AML-193 (cell line): ENCODE measurements at places on chromosomes 7 and 10.
A peak's percentile ranks its signal among the peaks of the same experiment; 100 is the strongest.

DNA sequence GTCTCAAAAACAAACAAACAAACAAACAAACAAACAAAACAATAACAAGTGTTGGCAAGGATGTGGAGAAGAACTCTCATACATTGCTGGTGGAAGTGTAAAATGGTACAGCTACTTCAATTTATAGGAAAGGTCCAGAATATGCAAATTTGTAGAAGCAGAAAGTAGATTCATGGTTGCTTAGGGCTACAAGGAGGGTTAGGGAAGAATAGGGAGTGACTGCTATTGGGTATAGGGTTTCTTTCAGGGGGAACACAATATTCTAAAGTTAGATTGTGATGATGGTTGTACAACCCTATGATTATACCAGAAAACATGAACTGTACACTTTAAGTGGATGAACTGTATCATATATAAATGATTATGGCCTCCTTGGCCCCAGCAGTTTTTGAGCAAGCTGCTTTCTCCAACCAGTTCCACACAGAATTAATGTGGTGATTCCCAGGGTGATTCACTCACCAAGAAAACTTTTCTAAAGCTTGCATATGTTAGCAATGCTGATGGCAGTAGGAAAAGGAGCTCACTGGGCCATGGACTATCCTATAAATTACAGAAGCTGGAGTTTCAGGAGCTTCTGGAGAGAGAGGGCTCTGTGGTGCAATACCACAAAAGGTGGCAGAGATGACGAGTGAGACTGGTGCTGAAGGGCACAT, 52.8 kb upstream of the KCNIP2 start:
- DNase-seq = no peak

- no peak for DNase-seq
Observed at GRCh38 chr7:129515381-129515780, 13.1 kb downstream of the SMKR1 start.

GRCh38 chr7:132575982-132576720, at the start of gene PLXNA4:
Gene PLXNA4, minus strand, starts transcription at chr7:132576470. Its CDS starts 67,777 bp downstream, at chr7:132508693.
- DNase-seq = no peak

DNA sequence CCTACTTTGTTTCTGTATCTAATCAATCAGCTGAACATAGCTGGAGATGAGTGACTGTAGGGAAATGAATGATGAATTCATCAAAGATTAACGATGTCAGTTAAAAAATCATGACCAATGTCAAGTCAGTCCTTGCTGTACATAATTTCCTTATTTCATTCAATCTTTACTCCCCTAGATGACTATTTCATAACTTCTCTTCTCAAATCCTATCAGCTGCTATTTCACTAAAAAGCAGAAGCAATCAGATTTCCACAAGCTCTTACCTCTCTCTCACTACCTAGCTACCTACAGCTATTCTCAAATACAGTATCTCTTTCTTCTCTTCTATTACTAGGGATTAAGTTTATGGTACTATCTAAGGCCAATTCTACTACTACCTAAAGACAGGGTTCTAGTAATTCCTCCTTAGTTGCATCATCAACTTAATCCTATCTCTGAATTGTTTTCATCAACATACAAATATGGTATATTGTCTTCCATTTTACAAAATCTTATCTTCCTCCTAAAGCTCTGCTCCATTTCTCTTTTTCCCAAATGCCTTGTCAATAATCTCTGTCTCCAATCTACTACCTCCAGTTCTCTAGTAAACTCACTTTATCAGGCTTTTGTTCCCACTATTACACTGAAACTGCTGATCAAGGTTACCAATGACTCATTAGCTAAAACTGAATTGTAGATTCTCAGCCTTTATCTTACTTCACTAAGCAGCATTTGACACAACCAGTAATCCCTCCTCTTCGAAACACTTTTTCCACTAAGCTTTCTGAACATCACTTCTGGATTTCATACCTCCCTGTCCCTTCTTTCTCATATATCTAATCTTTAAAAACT, 28.4 kb downstream of the JMJD1C start:
- DNase-seq = peak; percentile 44

DNA sequence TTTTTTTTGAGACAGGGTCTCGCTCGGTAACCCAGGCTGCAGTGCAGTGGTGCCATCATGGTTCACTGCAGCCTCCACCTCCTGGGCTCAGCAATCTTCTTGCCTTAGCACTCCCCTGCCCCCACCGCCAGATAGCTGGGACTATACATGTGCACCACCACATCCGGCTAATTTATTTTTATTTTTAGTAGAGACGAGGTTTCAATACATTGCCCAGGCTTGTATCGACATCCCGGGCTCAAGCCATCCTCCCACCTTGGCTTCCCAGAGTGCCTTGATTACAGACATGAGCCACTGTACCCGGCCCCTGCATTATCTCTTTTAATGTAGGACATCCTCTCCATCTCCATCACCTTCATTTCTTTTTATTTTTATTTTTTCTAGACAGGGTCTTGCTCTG, 213.3 kb downstream of the CUX1 start:
- no peak for DNase-seq

DNA sequence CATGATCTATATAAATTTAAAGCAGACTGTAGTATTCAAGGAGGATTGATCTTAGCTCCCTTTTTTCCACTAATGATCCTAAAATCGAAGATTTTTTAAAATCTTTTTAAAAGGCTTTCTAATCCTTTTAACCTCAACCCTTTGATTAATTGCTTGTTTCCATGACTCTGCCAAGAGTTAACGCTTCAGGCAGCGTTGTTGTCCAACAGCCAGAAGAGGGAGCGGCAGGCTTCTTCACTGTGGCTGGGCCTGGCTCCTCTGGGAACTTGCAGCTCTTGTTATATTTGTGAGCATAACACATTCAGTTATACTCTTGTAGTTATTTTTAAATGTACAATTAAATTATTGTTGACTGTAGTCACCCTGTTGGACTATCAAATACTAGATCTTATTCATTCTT, 26.3 kb downstream of the CRCP start:
- DNase-seq = peak; percentile 33

DNA sequence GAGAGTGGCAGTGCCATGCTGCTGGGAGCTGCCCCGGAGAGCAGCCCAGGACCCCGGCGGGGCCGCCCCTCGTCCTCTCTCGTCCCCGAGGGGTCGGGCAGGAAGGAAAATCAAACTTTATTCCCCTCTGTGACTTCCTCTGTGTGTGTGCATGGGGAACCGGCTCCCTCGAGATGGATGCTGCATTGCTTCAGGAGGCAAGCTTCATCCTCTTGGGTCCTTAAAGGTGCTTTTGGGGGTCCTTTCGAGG, 726 bp downstream of the MCU start:
- DNase-seq = no peak

GRCh38 chr10:58615237-58615935, 102.7 kb downstream of the BICC1 start:
- DNase-seq = no peak

DNA sequence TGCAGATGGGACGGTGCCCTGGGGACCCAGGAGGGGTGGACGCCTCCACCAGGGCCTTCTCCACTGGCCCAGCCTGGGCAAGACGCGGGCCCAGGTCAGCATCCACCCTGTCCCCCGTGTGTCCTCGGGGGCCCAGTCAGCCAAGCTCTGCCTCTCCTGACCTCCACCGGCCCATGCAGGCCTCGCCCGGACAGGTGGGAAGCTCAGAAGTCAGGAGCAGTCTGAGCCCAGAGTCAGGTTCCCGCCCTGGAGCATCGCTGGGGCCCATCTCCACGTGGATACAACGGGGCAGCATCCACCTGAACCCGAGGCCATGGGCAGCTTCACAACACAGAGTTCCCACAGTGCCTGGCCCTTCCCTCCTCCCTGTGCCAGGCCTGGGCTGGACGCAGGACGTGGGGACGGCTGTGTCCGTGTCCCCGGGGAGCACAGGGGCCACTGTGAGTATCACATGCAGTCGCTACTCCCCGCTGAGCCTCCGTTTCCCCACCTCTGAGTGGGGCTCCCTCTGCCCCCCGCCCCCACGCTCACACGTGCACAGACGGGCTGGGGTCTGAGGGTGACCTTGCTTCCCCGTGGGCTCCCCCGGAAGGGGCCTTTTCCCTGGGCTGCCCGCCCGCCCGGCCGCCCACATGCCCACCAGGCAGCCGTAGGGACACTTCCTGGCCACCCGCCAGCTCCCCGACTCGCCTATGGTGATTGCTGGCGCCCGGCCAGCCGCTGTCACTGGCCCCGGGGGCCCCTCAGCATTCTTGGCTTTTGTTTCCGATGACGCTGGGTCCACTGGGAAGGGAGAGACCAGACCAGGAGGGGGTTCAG, 64.3 kb downstream of the PDGFA start:
- no peak for DNase-seq

DNA sequence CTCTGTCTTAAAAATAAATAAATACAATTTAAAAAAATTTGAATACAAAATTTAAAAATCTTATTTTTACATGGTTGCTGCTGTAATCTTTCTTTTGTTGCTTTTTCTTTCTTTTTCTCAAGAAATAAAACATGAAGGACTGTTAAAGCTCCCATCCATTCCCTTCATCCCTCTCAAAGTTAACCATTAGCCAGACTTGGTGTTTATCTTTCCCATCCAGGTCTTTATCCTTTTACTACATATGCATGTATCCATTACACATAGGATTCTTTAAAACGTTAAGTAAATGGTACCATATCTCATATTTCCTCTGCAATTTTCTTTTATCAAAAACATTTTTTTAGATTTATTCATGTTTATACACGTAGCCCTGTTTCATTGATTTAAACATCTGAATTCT, 70.1 kb downstream of the CREB3L2 start:
- DNase-seq = no peak

GRCh38 chr10:47113907-47114500, 186.0 kb upstream of the GDF10 start:
- no peak for DNase-seq

DNA sequence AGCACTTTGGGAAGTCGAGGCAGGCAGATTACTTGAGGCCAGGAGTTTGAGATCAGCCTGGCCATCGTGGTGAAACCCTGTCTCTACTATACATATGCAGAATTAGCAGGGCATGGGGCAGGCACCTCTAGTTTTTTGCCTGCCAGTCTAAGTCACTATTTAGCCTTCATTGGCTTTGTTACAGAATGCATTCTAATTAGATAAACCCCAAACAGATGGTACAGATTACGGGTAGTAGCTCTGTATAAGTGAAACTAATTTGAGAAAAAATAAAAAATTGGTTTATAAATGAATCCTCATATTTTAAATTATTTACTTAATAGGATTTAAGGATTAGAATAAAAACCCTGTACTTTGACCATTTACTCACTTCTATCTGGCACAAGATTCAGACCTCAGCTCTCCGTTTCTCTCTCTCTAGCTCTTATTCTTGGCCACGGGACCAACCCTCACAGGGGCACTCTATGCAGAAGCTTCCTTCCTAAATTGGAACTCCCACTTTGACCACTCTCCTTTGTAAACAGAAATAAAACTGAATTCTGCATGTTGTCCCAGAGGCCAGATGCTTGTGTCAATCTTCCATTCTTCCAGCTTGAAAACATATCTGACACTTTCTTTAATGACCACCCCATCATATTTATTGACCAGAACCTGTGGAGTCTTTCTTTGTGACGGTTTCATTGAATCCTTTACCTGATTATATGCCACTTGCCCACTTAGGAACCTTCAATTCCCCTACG, 26.8 kb downstream of the BET1 start:
- DNase-seq = no peak

DNA sequence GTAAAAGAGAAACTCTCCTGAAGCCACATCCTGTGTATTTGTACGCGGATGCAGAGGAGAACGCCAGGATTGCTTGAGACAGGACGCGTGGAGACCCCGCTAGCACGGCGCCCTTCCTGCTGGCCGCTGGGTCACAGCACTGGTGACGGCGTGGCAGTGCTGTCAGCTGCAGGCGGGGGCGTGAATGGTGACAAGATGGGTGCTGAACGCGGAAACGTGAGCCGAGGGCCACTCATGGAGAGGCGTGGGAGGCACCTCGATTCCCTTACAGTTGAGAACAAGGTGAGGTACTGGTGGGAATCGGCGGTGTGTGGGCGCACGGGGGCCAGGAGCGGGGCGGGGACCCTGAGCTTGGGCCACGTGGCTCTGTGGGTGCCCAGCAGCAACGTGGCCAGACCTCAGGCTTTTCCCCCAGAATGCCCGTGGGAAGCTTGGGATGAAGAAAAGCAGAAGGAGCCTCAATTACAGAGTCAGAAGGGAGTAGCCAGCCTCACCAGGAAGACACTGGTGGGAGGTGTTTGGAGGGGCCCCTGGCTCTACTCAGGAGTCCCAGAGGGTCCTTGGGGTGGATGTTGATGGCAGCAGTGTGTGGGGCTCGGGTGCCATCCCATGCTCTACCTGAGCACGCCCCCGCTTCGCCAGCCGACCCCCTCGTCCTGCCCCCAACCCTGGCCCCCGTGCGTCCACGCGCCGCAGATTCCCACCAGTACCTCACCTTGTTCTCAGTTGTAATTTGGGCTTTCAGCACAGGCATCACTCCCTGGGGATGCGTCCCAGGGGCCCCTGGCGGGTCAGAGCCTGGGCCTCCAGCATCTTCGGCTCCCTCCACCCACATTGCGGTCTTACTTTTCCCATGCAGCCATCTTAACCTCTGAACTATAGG, 208.4 kb upstream of the TCERG1L start:
- no peak for DNase-seq

GRCh38 chr7:158366346-158366745, 221.3 kb downstream of the PTPRN2 start:
- no peak for DNase-seq

GRCh38 chr7:24434972-24435371, 138.3 kb upstream of the PALS2 start:
- DNase-seq = no peak

DNA sequence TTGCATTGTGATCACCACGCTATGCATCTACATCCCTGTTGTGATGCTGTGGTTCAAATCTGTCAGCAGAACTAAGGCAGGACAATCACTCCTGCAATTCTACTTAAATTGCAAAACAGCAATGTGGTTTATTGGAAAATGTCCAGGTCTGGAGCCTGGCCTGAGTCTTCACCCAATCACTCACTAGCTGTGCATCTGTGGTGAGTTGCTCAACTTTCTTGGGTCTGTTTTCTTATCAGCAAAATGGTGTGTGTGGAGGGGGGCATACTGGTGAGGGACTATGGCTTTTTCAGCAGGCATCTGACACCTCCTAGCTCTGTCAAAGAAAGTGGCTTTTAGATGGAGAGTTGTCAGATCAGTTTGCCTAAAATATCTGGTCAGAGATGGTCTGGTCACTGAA, 108.3 kb upstream of the FEZF1 start:
- no peak for DNase-seq

DNA sequence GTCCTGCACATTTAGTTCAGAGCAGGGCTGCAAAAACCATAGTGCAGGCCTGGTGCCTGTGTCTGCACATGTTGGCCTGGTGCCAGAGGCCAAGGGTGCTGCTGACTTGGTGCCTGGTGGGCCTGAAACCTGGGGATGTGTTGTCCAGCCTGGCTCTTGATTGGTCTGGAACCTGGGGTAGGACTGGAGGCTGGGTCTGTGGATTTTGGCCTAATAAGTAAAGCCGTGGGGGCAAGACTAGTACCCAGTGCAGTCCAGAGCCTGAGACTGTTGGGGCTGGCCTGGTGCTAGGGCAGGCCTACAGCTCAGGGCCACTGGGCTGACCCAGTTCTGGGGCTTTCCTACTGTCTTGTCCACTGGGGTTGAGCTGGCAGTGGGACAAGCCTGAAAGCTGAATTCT, 817.9 kb downstream of the DNAJB9 start:
- no peak for DNase-seq

GRCh38 chr7:151089893-151090730, 3.8 kb downstream of the AGAP3 start:
- DNase-seq = no peak
